ENCODE measurements at places on chromosomes 11 and 22.

DNA sequence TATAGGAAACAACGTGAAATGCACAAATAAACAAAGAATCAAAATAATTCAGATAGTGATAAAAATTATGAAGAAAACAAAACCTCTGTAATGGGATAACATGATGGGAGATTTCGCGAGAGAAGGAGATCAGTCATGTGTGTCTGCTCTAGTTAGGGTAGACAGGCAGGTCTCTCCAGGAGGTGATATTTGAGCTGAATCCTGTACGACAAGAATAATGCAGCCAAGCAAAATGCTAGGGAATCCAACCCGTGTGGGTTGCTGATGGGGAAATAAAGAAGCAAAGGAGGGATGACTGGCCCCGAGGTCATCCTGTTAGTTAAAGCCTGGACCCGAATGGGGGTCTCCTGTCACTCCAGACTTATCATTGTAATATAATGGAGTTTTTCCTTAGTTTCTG lies 16.0 kb downstream of the MAML2 start:
- no peak for ATAC-seq

DNA sequence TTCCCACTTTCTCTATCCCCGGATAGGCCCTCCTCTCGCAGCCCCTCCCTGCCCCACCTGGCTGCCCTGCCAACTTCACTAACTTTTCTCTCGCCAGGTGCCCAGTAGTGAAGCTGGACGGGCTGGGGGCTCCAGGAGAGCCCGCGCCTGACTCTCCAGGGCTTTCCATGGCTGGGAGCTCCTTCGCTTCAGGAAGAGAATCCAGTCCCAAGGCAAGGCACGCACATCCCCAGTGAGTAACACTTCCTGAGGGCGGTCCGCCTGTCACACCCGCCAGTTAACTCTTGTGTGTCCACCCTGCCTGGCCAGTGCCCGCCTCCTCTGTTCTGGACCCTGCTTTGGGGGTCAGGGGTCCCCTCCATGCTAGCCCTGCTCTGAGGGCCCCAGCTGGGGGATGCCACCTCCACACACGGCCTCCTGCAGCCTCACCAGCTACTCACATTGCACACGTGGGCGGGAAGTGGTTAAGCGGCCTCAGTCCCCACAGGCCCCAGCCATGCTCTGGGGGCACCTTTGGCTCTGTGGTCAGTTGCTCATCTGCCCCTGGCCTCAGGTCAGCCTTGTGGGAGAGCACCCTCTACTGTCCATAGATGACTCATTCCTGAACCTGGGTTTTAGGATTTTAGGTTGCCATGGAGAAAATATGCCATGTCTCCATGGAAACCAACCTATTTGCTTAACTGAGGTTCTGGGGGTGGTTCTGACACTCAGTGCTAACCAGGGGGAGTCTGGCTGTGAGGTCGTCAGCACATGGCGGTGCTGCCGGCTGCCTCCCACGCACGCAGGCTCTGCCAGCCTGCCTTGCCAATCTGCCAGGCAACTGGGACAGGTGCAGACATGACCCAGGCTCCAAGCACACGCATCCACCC lies at the start of gene RIN1:
RIN1 (minus strand) TSS at position 201 of the 869 bp plus-strand sequence; CDS start at position 169, 32 bp downstream.
- ATAC-seq = peak; percentile 83

- no peak for ATAC-seq
Observed at GRCh38 chr11:105466582-105467228, 143.2 kb upstream of the GRIA4 start.

- no peak for ATAC-seq
Observed at GRCh38 chr11:129723761-129724162, 91.9 kb upstream of the TMEM45B start.

- no peak for ATAC-seq
Observed at GRCh38 chr11:47351156-47352126, 1.1 kb downstream of the MYBPC3 start.

GRCh38 chr11:75147875-75148263 lies 3.0 kb upstream of the SLCO2B1 start:
- no peak for ATAC-seq

DNA sequence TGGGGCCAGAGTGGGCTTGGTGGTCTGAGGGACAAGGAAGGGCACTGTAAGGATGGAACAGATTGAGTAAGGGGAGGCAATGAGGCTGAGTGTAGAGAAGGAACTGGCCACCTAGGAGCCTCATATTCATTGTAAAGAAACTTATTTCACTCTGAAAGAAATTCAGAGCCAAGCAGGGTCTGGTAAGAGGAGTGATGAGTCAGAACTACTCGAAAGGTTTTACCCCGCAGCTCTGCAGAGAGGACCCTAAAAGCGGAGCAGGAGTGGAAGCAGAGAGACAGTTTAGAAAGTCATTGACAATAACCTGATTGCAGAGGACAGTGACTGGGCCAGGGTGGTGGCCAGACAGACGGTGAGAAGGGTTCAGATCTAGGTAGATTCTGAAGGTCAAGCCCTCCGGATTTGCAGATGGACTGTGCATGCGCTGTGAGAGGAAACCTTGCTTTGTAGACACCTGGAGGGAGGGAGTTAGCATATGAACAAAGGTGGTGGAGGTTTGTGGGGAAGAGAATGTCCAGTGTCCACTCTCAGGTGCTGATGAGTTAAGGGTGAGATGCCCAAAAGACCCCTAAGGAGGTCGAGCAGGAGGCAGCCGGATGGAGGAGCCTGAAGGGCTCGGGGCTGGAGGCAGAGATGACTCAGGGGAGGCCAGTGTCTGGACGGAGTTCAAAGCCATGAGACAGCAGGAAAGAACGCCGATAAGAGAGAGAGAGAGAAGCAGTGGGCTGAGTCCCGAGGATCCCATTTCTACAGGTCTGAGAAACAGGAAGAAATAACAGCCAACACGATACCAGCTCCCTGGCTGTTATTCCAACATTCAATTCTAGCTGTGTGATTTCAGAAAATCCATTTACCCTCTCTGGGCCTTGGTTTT lies 546.0 kb downstream of the BRD1 start:
- ATAC-seq = no peak

- ATAC-seq = no peak
Observed at GRCh38 chr11:2400762-2401435, 349 bp downstream of the TSSC4 start.

- ATAC-seq = no peak
Observed at GRCh38 chr11:62622476-62623089, 797 bp upstream of the B3GAT3 start.

DNA sequence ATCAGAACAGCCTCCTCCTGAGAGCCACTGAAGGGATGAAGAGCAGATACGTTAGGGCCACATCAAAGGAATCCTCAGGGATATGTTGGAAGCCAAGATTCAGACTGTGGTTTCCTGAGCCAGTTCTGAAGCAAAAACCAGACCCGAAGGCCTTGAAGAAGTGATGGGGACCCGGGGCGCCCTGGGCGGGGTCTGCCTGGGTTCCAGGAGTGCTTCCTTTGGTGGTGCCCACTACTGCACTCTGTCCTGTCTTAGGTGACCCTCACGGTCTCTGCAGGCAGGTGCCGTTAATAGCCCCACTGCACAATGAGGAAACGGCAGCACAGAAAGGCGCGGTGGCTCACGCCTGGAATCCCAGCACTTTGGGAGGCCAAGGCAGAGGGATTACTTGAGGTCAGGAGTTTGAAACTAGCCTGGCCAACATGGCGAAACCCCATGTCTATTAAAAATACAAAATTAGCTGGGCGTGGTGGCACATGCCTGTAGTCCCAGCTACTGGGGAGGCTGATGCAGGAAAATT lies 12.9 kb upstream of the SH3BP1 start:
- no peak for ATAC-seq

DNA sequence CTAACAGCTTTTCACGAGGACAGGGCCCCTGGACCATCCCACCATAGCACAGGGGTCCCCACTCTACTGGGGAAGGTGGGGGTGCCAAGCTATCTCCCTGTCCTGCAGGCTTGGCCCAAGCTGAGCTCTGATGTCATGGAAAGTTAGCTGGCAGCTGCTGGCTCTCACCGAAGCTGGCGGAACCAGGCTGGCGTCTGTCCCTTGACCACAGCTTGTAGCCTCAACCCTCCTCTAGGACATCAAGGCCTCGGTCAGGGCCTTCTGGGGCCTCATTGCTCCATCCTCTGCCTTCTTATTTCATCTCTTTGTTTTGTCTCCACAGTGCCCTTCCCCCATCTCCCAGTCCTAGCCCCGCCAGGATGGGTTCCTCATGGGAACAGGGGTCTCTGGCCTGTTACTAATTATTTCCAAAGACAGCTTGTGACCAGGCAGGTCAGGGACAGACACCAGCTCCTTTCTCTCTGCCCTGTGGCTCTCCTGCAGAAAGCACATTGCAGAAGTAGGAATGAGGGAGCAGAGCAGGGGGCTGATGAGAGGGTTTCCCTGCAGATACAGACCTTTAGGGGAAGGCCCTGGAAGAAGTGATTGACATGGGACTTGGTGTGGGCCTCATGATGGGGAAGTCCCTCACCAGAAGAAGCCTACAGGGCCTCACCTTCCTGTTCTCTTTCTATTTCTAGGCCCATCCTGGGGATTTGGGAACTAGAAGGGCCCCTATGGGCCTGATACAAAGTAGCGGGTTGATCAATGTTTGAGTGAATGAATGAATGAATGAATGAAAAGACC lies 97.5 kb upstream of the ALX4 start:
- ATAC-seq = no peak

GRCh38 chr11:33000181-33000580 lies 15.5 kb upstream of the DEPDC7 start:
- ATAC-seq = no peak

DNA sequence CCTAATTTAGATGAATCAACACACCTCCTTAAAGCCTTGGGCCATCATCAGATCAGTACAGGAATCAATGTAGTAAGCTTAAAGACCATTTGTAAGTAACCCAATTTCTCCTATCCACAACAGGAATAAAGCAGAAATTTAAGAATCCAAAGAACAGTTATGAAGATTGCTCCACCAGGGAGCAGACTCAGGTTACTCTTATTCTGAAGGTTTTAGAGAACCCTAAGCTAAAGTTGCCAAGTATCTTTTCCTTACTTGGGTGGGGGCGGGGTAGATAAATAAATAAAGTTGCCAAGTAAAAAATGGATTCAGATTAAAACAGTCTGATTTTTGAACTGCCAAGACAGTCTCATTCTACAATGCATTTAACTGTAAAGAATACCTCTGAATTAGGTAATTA lies 18.1 kb downstream of the CKAP5 start:
- ATAC-seq = no peak

DNA sequence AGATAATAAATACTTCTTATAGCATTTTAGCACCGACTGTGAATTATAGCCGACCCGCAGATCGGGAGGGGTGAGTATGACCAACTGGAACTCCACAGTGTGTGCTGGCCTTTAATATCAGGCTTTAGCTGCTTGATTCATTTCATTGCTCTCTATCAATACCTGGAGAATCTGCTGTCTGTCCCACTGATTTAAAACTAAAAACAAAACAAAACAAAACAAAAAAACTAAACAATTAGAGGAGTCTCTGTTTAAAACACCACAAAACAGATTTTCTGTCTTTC lies 216.8 kb downstream of the FAT3 start:
- no peak for ATAC-seq

GRCh38 chr11:129584316-129584715 lies 208.7 kb downstream of the BARX2 start:
- no peak for ATAC-seq

DNA sequence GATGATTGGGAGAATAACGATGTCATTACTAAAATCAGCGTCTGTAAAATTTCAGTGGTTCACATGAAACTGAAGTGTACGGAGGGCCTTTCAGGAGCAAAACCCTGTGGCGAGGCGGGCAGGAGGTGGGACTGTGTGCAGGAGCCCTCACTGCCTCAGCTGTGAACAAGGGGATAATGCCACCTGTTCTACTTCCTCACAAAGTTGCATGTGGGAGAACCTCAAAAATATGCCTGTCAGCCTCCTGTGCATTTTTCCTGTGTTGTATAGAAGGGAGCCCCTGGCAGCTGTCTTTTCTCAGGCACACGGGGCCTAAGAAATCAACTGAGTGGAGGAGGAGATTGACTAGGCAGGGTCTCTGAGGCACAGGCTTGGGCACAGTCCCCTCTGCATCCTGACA lies 43.0 kb upstream of the MYO18B start:
- no peak for ATAC-seq

- ATAC-seq = no peak
Observed at GRCh38 chr11:68829581-68829980, 12.1 kb downstream of the CPT1A start.
